Pulmonary artery endothelial cell (primary cell): ENCODE measurements at places on chromosomes 3 and 15. TPM values are rescaled to one million over a fixed set of nuclear protein-coding genes. Genes with fewer than 3 reads are reported as not detected.

Gene CHRNA7
- 2.8 and 4.0 TPM in 2 replicates for total RNA-seq

Gene PSTPIP1
- 1.0 and 3.2 TPM in 2 replicates for total RNA-seq

Gene FGD5
- 79.7 and 84.3 TPM in 2 replicates for total RNA-seq

DNA sequence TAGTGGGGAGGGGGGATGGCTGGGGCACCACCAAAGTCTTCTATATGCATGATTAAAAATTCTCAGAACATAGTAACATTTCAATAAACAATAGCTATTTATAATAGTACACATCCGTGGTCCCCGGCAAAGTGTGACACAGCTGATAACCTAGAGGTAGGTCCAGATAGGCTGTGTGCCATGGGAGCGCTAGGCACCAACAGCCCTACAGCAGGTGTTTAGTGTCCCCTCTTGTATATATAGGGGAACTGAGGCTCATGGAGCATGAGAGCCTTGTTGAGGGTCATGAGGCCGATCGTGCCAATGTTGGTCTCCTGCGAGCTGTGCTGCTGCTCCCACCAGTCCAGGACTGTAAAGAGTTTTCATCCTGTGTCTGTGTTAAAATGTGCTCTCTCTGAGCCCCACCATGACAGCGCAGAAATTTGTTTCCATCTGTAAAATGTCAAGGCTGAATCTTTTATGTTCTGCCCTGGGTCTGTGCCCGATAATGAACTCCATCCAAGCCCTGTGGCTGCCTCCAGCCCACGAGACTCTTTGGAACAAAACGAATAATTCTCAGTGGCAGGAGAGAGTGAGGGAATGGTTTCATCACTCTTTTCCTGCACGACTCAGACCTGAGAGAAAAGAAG lies 14.5 kb downstream of the TMEM158 start:
- DNase-seq, result no peak

GRCh38 chr3:76352511-76353284 lies 567.3 kb upstream of the ZNF717 start:
- DNase-seq, result no peak

DNA sequence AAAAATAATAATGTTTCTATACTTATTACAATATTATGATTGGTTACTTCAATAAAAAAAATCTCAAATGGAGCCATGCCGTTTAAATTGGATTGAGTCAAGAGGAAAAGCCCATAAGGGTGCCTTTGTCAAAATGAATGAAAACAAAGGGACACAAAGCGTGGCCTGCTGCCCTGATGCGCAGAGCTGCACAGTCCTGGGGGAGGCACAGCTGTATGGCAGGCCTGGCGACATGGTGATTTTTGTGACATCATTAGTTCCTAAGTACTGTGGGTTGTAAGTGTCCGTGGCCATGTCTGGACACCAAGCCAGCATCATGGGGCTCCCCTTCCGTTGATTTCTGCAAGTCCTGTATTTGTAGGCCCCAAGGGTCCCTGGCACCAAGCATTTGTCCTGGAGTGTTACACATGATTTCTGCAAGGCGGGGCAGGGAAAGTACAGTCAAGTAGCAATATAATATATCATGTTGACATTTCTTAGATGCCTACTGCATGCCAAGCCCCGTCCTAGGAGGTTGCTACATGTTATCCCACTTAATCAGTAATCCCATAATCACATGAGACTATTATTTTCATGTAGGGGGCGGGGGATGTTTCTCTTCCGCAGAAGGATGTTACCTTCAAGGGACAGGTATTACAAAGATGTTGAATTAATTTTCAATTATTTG lies 59.7 kb downstream of the GHSR start:
- no peak for DNase-seq

DNA sequence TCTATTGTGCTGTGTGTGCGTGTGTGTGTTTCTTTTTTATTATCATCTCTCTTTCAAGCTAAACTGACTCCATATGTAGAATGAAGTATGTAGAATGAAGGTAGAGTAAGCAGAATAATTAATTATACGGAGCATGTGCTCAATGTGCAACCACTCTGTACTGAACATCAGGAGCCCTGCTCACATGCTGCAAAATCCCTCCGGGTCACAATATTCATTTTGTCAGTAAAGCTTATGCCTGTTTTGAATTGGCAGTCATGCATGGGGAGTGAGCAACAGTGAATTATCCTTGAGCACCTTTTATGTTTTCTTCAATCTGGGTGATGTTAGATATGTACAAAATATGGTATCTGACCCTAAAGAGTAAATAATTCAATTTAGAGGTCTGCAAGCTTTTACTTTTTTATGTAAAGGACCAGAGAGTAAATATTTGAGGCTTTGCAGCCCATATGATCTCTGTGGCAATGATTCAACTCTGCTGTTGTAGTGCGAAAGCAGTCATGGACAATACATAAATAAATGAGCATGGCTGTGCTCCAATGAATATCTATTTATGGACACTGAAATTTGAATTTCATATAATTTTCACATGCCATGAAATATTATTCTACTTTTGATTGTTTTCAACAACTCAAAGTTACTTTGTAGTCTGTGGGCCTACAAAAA lies 199.9 kb downstream of the VGLL3 start:
- DNase-seq, result no peak

Gene GABRG3
- total RNA-seq, result not detected in 2 replicates

- DNase-seq, result no peak
These were observed 38.0 kb downstream of the APBA2 start for GRCh38 chr15:28923726-28924280.

Gene TOMM70
- total RNA-seq, result 37.4 and 41.4 TPM in 2 replicates

Gene SIDT1
- not detected in 2 replicates for total RNA-seq

DNA sequence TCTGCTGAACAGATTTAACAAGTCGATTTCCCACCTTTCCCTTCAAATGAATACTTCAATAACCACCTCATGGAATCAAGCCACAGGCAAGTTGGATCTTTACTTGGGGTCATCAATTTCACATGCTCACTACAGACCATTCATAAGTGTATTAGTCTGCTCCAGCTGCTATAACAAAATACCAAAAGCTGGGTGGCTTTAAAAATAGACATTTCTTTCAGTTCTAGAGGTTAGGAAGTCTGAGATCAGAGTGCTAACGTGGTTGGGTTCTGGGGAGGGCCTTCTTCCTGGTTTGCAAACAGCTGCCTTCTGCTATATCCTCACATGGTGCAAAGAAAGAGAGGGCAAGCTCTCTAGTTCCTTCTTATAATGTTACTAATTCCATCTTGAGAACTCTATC lies 5.1 kb downstream of the GPR176 start:
- no peak for DNase-seq

- no peak for DNase-seq
These were observed 43.4 kb downstream of the EEFSEC start for GRCh38 chr3:128196647-128197046.

- DNase-seq, result no peak
These were observed 50.2 kb upstream of the FAM174B start for GRCh38 chr15:92705764-92706163.

DNA sequence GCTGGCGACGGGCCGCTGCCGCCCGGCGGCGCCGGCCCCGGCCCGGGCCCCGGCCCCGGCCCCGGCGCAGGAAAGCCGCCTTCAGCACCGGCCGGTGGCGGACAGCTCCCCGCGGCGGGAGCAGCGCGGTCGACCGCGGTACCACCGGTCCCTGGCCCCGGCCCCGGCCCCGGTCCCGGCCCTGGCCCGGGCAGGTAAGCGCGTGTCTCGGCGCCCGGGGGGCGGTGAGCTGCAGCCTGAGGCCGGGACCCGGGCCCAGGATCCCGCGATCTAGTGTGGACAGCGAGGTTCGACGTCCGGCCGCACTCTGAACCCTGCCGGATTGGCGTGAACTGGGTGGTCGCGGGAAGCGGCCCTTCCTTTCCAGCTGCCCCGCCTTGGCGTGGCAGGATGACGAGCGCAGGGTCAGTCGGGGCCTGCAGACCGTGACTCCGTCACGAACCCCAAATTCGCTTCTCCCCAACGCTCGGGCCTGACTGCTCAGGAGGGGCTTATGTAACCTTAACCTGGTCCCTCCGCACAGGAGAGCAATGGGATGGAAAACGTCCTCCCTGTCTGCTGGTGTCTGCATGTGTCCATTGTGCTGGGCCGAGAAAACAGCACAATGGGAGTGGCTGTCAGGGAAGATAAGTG lies 472 bp downstream of the BSN start:
- no peak for DNase-seq

- DNase-seq, result no peak
These were observed 187.1 kb upstream of the PROK2 start for GRCh38 chr3:71972031-71972430.

GRCh38 chr3:30199096-30199759 lies 407.2 kb upstream of the TGFBR2 start:
- DNase-seq, result peak; percentile 30

DNA sequence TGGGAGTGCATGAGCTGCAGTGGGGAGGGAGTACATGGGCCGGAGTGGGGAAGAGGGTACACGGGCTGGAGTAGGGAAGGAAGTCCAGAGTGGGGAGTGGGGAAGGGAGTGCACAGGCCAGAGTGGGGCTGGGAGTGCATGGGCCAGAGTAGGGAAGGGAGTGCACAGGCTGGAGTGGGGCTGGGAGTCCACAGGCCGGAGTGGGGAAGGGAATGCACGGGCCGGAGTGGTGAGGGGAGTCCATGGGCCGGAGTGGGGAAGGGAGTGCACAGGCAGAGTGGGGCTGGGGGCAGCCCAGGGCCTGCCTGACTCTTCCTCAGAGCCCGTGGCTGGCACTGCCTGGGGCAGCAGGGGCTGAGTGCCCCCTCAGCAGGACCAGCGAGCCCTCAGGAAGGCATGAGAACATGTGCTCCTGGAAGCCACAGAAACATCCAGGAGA lies 40.7 kb downstream of the KLF15 start:
- no peak for DNase-seq

DNA sequence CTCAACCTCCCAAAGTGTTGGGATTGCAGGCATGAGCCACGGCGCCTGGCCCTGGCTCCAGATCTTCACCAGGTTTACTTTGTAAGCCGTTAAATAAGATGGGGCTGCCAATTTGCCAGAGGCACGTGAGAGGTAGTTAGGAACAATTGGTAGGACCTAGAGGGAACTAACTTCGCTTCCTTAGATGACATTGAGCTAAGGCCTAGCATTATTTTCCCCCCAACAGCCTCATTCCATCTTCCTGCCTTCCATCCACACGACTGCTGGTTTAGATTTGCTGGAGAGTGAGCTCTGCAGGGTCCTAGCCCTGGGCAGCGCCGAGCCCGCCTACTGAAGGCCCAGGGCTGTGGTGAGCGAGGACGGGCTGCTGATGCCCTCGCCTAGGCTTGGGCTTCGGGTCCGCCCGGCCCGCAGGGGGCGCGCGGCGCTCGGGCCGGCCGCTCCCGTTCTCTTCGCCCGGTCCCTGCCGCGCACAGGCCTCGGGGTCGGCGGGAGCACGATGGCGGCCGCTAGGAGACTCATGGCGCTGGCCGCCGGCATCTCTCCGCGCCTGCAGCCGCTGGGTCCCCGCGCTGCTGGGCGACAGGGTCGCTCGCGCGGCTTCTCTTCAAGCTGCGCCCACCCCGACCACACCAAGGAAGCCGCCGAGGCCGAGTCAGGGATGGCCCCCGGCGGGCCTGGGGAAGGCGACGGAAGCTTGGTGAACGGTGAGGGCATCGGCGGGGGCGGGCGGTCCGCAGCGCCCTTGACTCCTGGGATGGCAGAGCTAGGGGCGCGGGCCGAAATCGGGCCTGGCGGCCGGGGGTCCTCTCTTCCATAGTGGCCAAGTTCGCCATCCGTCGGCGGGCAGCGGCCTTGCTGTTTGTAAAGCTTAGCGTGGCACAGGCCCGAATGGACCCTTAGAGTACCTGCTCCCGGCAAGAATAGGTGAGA lies 21.9 kb downstream of the DHX30 start:
- peak; percentile 54 for DNase-seq

Gene DUSP7
- total RNA-seq, result 10.7 and 14.4 TPM in 2 replicates

- DNase-seq, result no peak
These were observed 82.8 kb downstream of the PLXNA1 start for GRCh38 chr3:127065561-127066290.

Gene PPP1R14D
- total RNA-seq, result not detected in 2 replicates

DNA sequence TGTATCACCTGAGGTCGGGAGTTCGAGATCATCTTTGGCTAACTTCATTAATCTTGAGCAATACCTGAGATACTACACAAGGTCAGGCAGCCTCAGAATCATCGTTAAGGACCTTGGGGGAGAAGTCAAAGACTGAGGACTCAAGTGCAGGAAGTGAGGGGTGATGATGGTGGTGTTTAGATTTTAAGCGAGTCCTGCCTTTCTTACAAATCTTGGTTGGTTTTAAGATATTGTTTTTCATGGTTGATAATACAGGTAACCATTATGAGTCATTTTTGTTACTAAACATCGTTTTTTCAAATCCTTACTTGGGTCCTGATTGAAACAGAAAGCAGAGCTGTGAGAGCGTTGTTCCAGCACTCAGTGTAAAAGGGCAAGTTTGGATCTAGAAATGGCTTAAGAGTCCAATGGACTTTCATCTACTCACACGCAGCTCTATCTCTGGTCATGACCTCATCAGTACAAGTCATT lies 4.1 kb downstream of the RASGRP1 start:
- no peak for DNase-seq

GRCh38 chr3:177449360-177450006 lies 252.2 kb upstream of the TBL1XR1 start:
- no peak for DNase-seq

Gene NOX5
- total RNA-seq, result under 0.01 TPM in 1 of 2 replicates, not detected in the other

Gene STARD5
- 0.20 and 0.71 TPM in 2 replicates for total RNA-seq

Gene GPR171
- not detected in 2 replicates for total RNA-seq

GRCh38 chr3:32757618-32758374 lies 60.0 kb upstream of the TRIM71 start:
- DNase-seq, result no peak

Gene EPHA3
- not detected in 2 replicates for total RNA-seq

Gene P2RY13
- total RNA-seq, result not detected in 2 replicates

- DNase-seq, result no peak
These were observed 37.8 kb downstream of the CYFIP1 start for GRCh38 chr15:22942306-22942855.

GRCh38 chr15:92111291-92111690 lies 257.8 kb downstream of the SLCO3A1 start:
- no peak for DNase-seq

GRCh38 chr15:71945012-71945411 lies 134.7 kb downstream of the NR2E3 start:
- DNase-seq, result no peak

Gene SLC38A3
- total RNA-seq, result 0.07 TPM in 1 of 2 replicates, not detected in the other

Gene SLC51B
- total RNA-seq, result not detected in 2 replicates

GRCh38 chr15:82871832-82872484 lies 62.5 kb downstream of the WHAMM start:
- no peak for DNase-seq

GRCh38 chr15:96106628-96107027 lies 223.9 kb upstream of the NR2F2 start:
- no peak for DNase-seq

DNA sequence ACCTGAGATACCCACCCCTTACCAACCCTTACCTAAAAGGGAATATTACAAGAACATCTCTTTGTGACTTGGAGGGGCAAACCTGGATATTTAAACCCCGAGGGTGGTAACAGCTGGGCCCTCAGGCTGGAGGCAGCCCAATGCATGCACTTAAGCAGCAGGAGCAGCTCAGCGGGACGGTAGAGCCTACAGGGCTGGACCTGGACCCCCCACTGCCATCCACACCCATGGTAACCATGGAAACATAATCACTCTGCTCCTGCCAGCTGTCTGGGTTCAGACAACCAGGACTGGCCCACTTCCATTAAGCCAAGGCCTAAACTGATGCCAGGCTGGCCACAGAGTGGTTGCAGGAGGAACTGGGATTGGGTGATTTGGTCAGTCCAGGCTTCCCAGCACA lies 52.8 kb downstream of the ETFA start:
- DNase-seq, result no peak
